T-helper 17 cell (primary cell): ENCODE measurements at places on chromosomes 16 and 17.

- DNase-seq, result no peak
These were observed 29.0 kb upstream of the MEOX1 start for GRCh38 chr17:43690624-43691316.

- no peak for DNase-seq
These were observed 13.8 kb upstream of the SP2 start for GRCh38 chr17:47882247-47882646.

GRCh38 chr17:4318596-4318995 is 47.9 kb downstream of the UBE2G1 start:
- DNase-seq, result no peak

GRCh38 chr17:29162082-29162908 is 17.9 kb downstream of the MYO18A start:
- DNase-seq, result no peak

- DNase-seq, result no peak
These were observed 12.8 kb downstream of the TBC1D26 start for GRCh38 chr17:15744885-15745284.

DNA sequence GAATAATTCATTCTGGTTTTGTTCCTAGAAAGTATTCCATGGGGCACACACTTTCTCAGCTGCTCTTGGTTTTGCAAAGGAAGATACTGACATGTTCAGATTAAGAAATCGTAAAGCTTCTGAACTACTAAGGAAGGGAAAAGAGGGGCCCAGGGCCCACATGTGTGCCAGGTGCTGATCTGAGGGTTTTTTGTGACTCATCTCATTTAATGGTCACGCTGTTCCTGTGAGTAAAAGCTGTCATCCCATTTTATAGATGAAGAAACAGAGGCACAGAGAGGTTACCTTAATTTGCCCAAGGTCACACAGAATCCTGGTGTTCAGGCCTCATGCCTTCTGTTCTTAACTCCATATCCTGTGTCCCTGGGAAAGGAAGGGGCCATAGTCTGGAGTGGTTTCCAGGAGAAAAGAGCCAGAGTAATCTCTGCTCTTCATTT is 113.2 kb downstream of the MSI2 start:
- DNase-seq, result no peak

GRCh38 chr16:61215605-61216004 is 820.6 kb downstream of the CDH8 start:
- DNase-seq, result no peak

- no peak for DNase-seq
These were observed 25.4 kb downstream of the TENT4B start for GRCh38 chr16:50178491-50178941.
